ENCODE measurements at places on chromosomes 5 and 9. TPM values are rescaled to one million over a fixed set of nuclear protein-coding genes. Genes with fewer than 3 reads are reported as not detected.

GRCh38 chr5:116358911-116359418 lies 215.7 kb downstream of the SEMA6A start:
- H3K4me1 ChIP-seq = no peaks in the 10 kb centered on the region
- H3K36me3 ChIP-seq = no peaks in the 10 kb centered on the region

DNA sequence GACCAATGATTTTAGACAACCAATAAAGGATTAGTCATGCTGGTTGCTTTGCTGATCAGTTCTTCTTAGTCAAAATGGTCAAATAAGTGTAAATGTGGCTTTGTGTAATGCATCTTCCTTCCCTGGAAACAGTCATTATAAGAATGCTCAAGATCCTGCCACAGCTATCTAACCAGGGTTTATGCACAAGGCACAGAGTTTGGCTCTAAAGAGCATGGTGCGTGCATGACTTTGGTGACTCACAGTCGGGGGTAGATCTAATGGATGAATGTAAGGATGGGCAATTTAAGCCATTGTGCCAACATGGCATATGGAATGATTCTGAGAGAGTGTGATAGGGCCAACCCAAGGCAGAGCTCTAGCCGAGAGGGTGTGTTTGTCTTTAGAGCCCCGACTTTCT lies 6.5 kb downstream of the LIX1 start:
- no peak for DNase-seq
- no peak overlapping the region for H3K27ac ChIP-seq
- no peaks in the 10 kb centered on the region for H3K36me3 ChIP-seq
- peaks cover 28% of the 10 kb centered on the region for H3K27me3 ChIP-seq
- no peaks in the 10 kb centered on the region for H3K4me1 ChIP-seq
- H3K4me3 ChIP-seq = no peak overlapping the region

DNA sequence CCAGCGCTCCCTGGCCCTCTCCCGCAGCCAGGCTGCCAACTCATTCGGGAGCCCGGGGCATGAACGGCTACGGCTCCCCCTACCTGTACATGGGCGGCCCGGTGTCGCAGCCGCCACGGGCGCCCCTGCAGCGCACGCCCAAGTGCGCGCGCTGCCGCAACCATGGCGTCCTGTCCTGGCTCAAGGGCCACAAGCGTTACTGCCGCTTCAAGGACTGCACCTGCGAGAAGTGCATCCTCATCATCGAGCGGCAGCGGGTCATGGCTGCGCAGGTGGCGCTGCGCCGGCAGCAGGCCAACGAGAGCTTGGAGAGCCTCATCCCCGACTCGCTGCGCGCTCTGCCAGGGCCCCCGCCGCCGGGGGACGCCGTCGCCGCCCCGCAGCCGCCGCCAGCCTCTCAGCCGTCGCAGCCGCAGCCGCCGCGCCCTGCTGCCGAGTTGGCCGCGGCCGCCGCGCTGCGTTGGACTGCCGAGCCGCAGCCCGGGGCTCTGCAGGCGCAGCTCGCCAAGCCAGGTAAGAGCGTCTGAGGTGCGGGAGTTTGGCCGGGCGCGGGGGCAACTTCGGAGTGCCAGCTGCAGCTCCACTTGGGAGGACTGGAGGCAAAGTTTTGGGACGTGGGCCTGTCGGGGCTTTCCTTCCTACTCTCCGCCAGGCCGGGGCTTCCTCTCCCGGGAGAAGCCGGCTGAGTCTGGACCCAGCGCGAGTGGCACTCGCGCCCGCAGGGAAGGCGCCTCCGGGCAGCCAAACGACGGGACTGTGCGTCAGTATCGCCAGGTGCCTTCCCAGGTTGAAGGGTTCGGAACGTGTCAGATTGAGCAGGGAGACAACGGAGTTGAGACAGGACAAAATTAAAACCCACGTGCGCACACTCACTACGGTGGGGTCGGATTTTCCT lies 735 bp downstream of the DMRT3 start:
- no peaks in the 10 kb centered on the region for H3K4me1 ChIP-seq
- no peaks in the 10 kb centered on the region for H3K36me3 ChIP-seq
- H3K27ac ChIP-seq = no peak overlapping the region
- no peak for DNase-seq
- H3K27me3 ChIP-seq = peaks cover 85% of the 10 kb centered on the region
- H3K4me3 ChIP-seq = no peak overlapping the region

DNA sequence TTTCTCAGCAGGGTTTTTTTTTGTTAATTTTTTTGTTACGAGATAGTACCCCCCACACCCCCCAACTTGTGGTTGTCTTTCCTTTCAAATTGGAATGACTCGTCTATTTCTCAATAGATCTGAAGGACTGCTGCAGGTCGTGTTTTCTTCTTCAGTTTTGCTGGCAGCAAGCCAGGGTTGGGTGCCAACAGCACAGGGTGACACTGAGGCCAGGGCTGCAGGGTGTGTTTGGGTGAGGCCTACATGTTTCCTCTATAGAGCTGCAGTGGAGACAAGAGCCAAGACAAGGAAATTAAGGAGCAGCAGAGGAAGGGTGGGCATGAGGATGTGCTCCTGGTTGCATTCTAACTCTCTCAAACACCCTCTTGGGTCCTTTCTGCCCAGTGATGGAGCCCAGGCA lies 52.2 kb downstream of the NXNL2 start:
- DNase-seq = no peak
- peaks cover 7% of the 10 kb centered on the region for H3K4me1 ChIP-seq
- no peaks in the 10 kb centered on the region for H3K27me3 ChIP-seq
- H3K4me3 ChIP-seq = no peak overlapping the region

GRCh38 chr5:68331192-68332079 lies 115.9 kb downstream of the PIK3R1 start:
- H3K27me3 ChIP-seq = no peaks in the 10 kb centered on the region
- peak; percentile 80 for DNase-seq

URM1 gene
- 20.6 TPM for total RNA-seq

PGM5 gene
- total RNA-seq = 14.7 TPM

DIPK1B gene
- total RNA-seq = 3.4 TPM
